ENCODE measurements at places on chromosomes 2 and 18. TPM values are rescaled to one million over a fixed set of nuclear protein-coding genes. Genes with fewer than 3 reads are reported as not detected.

EIPR1 gene
- 41.6 TPM for total RNA-seq

PRLH gene
- not detected for total RNA-seq

IL1A gene
- total RNA-seq, result 2.2 TPM

GPBAR1 gene
- 0.51 TPM for total RNA-seq

GPR45 gene
- total RNA-seq, result not detected

C2orf92 gene
- total RNA-seq, result 6.5 TPM

KCNG2 gene
- total RNA-seq, result not detected

OR6B2 gene
- not detected for total RNA-seq

SP9 gene
- not detected for total RNA-seq

PSMA8 gene
- total RNA-seq, result 1.4 TPM

NEB gene
- total RNA-seq, result 0.31 TPM

HAAO gene
- total RNA-seq, result 0.27 TPM

HRH4 gene
- total RNA-seq, result not detected

CNDP1 gene
- 0.09 TPM for total RNA-seq

ANKRD30BL gene
- not detected for total RNA-seq

NAT8 gene
- total RNA-seq, result not detected

SCYGR5 gene
- not detected for total RNA-seq

Measured in CD8-positive, alpha-beta memory T cell (primary cell).